Lung (tissue), 17 donors: ENCODE measurements at places on chromosomes 11 and 22. TPM values are rescaled to one million over a fixed set of nuclear protein-coding genes. Genes with fewer than 3 reads are reported as not detected.

DNA sequence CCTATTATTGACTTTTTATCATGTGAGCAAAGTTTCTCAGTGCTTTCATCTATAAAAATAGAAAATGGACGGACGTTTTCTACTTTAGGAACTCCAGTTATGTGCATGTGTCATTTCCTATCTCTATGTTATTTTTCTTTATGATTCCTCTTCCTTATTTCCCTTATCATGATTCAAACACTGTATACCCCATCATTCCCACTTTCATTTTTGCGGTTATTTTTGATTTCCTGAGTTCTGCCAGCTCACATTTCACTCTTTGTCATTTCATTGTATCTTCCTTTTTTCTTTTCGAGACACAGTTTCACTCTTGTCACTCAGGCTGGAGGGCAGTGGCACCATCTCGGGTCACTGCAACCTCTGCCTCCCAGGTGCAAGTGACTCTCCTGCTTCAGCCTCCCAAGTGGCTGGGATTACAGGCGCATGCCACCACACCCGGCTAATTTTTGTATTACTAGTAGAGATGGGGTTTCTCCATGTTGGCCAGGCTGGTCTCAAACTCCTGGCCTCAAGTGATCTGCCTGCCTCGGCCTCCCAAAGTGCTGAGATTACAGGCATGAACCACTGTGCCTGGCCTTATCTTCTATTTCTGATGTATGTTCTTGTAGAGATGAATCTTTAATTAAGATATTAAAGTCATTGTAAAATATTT is 21.5 kb downstream of the C11orf58 start:
- no peak for DNase-seq

DNA sequence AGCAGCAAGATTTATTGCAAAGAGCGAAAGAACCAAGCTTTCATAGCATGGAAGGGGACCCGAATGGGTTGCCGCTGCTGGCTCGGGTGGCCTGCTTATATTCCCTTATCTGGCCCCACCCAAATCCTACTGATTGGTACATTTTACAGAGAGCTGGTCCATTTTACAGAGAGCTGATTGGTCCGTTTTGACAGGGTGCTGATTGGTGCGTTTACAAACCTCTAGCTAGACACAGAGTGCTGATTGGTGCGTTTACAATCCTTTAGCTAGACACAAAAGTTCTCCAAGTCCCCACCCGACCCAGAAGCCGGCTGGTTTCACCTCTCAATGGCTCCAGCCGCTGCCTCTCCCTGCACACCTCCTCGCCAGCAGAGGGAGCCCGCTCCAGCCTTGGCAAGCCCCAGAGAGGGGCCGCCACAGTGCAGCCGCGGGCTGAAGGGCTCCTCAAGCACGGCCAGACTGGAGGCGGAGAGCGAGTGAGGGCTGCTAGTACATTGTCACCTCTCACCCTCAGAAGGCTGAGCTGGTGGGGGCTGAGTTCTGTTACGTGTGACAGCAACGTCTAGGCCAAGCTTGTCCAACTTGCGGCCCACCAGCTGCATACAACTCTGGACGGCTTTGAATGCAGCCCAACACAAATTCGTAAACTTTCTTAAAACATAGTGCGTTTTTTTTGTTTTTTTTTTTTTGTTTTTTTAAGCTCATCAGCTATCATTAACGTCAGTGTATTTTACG is 8.7 kb downstream of the PTH start:
- peak; percentile 28 for DNase-seq

- DNase-seq, result no peak
Observed at GRCh38 chr11:5712507-5712906, 22.9 kb downstream of the TRIM22 start.

- no peak for DNase-seq
Observed at GRCh38 chr22:45455212-45455611, 41.7 kb downstream of the RIBC2 start.

- no peak for DNase-seq
Observed at GRCh38 chr22:35988030-35988429, 40.6 kb downstream of the RBFOX2 start.

DNA sequence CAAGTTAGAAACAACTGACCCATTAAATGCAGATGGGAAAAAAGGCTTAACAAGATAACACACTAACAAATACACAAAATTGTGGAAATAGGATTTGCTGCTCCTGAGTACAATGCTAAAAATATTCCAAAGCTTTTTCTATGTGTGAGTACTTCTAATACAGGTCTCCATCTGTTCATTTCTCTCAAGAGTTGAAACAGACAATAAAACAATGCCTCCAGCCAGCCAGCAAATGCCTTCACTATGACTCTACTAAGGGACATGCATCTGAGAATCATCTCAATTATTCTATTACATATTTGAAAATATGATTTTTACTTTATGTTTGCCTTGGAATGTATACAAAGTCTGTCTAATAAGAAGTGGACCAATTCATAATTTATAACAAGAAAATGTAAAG is 119.0 kb downstream of the CADM1 start:
- no peak for DNase-seq

DNA sequence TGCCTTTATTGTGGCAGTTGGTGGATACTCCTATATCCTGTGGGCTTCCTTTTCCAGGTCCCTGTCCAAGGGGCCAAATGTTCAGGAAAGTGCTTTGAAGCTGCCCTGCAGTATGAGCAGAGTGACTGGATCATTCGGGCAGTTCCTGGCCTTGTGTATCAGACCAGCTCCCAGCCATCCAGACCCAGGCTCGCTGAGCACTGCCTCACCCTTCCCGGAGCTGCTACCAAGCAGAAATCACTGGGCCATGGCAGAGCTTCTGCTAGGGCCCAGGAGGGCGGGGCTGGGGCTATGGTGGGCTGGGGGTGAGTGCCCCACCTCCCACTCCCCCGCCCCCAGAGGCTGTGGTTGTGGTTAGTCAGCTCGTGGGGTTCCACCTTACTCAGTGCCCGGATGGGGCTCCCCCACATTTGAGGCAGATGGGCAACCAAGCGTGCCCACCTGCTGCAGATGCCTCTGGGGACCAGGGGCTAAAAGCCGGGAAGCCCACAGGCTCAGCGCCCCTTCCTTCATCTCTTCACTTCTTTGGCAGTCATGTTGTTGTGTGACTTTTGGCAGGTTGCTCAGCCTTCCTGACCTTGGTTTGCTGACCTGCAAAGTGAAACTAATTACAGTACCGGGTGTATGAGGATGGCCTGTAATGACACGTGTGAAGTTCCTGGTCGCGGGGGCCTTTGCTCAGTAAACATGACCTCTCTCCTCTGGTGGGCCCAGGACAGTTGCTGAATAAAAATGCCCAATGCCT is 2.1 kb upstream of the LRRC32 start:
- no peak for DNase-seq

DNA sequence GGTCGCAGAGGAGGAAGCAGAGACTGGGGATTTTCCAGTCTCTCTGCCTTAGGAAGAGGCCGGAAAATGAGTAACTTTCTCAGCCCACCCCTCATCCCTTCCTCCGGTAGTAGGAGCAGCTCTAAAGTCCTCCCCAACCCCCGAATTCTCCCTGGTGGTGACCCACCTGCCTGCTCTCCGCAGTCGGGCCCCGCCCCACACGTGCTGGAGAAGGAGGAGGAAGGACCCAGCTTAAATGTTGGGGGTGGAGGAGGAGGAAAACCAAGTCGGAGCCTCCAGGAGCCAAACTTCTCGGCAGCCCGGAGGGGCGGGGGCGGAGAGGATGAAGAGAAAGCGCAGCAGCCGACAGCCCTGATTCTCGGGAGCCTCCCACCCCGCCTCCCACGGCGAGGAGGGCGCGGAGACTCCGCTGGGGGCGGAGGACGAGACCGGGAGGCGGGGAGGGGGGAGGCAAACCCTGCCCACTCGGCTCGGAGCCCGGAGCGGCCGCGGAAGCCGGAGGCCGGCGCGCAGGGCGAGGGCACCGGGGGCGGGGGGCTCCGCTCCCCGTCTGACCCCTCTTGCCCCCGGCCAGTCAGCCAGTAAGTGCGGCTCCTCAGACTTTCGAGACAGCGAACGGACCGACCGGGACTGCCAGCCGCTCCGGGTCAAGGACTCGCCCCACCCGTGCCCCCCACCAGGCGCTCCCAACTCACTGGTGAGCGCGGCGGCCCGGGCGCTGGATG is at the start of gene TPBGL:
Gene TPBGL, plus strand, starts transcription at position 464 of the 725 bp plus-strand sequence. CDS start 276 bp downstream, outside the sequence.
- DNase-seq, result peak; percentile 50

GRCh38 chr11:77191823-77192495 is 63.9 kb downstream of the MYO7A start:
- DNase-seq, result peak; percentile 80

DNA sequence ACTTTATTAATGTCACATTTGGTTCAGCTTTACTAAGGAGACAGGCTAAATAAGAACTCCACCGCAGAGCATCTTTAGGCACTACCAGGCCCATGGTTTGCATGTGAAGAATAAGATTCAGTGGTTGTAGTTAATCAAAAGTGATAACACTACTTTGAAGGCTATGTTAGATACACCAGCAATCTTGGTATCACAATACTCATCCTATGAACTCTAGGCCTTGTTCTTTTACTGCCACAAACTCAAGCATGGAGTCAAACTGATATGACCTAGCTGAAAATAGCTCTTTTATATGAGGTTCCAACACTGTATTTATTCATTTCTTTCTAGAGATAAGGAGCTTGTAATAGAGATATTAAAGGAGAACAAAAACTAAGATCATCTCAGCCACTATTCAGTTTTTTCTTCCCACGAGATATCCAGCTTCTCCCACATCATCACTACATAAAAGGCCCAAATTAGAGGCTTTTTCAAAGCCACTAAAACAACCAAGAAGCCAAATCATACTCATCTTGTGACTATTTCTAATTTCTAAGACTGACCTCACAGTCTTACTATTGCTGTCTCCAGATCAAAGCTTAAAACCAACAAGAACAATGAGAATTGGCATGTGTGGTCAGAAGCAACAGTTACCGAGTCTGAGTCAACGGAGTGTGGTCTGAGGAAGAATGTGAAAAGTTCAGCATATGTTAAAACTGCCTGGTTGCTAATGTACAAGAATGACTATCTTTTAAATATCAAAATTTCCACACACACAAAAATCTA is 25.1 kb upstream of the GUCY1A2 start:
- peak; percentile 72 for DNase-seq

GRCh38 chr22:44685384-44686056 is 16.5 kb upstream of the PRR5 start:
- no peak for DNase-seq

DNA sequence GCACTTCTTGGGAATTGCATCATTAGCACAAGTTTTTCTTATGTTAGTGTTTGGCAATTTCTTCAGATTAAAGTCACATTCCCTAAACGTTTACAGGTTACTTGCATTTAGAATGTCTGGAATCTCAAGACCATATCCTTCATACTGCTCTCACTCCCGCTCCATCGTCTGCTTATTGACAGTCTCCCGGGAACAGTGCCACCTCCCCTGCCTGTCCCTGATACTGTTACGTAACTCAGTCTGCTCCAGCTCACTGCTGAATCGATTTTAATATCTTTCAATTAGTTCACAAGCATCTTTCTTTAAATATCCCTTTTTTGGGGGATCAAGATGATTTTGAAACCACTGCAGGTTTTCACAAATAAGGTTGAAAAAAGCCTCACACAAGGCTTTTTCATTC is 48.2 kb downstream of the GLYATL2 start:
- DNase-seq, result no peak

DNA sequence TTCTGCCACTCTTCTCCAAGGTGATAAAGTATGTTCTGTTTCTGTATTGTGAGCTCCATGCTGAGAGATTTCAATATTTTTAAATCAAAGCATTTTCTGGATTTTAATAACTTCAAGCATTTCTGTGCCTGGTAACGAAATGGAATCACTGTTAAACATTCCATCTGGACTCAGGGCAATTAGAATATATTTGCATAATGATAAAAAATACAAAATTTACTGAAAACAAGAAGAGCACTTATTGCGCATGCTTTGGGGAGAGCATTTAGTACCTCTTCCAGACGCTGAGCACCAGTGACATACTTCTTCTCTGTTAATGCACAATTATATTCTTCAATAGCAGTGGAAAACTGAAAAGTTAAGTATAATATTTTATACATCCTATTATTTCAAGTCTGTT is 13.3 kb downstream of the ZW10 start:
- DNase-seq, result no peak

DNA sequence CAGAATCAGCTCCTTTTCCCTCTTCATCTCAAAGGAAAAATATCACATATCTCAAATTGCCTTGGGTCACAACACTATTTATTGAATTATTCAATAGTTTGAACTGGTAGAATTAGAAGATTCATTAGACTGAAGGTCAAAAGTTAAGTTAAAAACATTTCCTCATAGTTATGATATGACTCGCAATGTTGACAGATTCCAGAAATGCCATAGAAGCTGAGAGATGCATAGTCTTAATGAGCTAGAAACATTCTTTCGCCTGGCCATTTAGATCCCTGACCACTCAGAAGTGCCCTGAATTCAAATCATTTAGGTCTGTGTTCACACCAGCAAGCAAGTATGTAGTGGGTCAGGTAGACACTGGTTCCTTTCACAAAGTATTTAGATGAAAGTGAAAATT is 44.4 kb downstream of the FAT3 start:
- DNase-seq, result no peak

- no peak for DNase-seq
Observed at GRCh38 chr11:73273222-73273895, 1.2 kb downstream of the P2RY6 start.

DNA sequence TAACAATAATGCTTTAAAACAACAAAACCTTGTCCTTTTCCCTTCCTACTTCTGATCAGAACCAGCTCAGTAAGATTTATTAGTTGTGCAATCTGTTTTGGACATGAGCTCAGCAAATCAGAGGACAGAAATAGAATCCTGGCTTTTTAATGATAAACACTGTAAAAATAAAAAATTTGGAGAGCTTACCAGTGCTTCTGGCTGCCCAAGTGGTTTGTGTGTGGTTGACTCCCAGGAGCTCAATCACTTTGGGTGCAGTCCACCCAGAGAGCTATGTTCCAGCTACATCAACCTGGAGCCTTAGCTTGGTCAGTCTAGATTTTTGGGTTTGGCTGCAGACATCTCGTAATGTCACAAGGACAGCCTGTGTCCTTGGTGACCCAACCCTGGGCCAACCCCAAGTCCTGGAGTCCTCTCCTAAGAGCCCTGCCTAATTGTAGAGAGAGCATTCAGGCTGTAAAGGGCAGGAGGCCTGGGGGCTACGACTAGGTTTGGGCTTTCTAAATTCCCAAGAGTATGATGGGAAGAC is 28.5 kb downstream of the CD44 start:
- DNase-seq, result peak; percentile 44

POU2AF1 gene
- 3.1 TPM for polyA plus RNA-seq

MB gene
- polyA plus RNA-seq, result 1.3 TPM

CECR2 gene
- polyA plus RNA-seq, result 3.0 TPM

GPR83 gene
- polyA plus RNA-seq, result 0.02 TPM

SERGEF gene
- polyA plus RNA-seq, result 20.2 TPM

KRTAP5-7 gene
- 0.12 TPM for polyA plus RNA-seq

RPL3 gene
- polyA plus RNA-seq, result 2,233 TPM

PRRG4 gene
- polyA plus RNA-seq, result 4.7 TPM

DEUP1 gene
- 0.39 TPM for polyA plus RNA-seq

APOA1 gene
- 18.2 TPM for polyA plus RNA-seq

OR6T1 gene
- not detected for polyA plus RNA-seq

INS gene
- polyA plus RNA-seq, result 3.3 TPM
